Activated T-cell treated with anti-CD3 and anti-CD28 coated beads for 4 hours (primary cell): ENCODE measurements at places on chromosomes 13 and 19.

DNA sequence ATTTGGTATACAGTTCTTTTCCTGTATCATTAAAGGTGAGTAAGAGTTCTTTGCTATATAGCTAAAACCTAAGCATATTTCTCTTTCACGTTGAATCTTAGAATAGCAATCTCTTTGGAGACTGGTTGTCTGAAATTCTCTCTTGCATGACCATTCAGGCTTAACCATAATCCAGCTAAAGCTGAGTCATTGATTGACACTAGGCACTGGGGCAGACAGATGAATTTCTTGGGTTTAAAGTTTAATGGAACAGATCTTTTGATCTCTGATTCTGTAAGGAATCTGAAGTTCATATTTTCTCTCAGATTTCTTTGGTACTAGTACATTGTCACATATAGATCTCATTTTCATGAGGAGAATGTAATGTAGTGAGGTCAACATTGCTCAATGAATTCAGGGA, 397.3 kb upstream of the MIR17HG start:
- DNase-seq, result no peak

DNA sequence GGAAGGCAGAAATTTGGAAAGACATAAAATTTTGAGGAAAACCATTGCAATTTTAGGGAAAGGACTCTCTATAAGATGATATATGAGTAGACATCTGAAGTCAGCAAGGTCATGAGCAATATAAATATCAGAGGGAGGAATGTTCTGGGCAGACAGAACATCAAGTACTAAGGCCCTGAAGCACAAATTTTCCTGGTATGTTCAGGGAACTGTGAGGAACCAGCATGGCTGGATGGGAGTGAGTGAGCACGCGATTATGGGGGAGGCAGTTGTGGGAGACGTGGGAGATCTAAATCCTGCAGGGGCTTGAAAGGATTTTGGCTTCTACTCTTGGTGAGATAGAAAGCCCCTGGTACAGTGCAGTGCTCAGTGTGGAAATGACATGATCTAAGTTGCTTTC, 112.0 kb downstream of the TBC1D4 start:
- no peak for DNase-seq

DNA sequence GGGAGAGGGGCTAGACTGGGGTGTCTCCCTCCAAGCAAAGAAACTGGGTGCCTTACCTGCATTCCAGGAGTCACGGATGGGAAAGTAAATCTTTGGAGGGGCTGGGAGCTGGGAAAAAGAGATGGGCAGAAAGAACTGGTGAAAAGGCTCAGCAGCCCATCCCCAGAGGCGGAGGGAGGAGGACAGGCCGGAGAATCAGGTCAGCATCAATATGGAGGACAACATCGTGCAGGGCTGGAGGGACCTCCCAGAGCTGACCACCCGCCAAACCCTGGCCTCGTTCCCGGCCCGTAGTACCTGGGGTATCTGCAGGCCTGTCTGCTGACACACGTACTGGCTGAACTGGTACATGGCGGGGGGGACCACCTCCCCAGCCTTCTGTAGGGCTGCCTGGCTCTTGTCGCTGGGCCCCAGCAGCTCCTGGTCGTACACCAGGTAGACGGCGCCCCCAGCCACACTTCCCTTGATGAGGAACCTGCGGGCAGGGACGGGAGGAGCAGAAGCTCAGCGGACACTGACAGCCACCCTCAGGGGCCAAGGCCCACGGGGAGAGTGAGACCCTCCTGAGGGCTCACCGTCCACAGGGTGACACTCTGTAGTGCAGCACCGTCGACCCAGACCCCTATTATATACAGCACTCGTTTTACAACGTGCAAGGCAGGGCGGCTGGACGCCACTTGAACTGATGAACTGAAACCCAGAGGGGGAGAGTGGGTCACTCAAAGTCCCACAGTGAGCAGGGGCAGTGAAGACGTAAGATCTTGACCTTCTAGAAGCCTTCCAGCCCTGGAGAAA, 830 bp downstream of the MICOS13 start:
- DNase-seq, result no peak

- DNase-seq, result no peak
Measured at GRCh38 chr19:1340681-1341469, 42.8 kb upstream of the NDUFS7 start.

DNA sequence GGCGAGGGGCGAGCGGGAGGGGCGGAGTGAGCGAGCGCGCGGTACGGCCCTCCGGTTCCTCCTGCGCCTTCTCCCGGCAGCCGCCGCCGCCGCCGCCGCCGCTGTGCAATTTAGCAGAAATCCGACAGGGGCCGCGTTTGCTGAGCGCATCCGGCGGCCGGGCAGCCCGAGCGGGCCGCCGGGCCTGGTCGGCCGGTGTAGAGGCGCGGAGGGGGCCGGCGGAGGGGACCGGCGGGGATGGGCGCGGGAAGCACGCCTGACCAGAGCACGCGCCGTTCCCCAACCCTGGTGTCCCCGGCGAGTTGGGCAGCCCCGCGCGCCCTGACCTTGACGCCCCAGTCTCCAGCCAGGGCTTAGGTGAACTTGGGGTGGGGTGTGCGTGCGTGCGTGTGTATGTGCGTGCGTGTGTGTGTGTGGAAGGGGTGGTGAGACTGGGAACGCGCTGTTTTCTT, 144.5 kb upstream of the ZNF536 start:
- no peak for DNase-seq

- DNase-seq, result no peak
Measured at GRCh38 chr13:112997188-112998130, 28.4 kb downstream of the MCF2L start.

- DNase-seq, result no peak
Measured at GRCh38 chr19:44939668-44940067, 2.4 kb upstream of the APOC4 start.

DNA sequence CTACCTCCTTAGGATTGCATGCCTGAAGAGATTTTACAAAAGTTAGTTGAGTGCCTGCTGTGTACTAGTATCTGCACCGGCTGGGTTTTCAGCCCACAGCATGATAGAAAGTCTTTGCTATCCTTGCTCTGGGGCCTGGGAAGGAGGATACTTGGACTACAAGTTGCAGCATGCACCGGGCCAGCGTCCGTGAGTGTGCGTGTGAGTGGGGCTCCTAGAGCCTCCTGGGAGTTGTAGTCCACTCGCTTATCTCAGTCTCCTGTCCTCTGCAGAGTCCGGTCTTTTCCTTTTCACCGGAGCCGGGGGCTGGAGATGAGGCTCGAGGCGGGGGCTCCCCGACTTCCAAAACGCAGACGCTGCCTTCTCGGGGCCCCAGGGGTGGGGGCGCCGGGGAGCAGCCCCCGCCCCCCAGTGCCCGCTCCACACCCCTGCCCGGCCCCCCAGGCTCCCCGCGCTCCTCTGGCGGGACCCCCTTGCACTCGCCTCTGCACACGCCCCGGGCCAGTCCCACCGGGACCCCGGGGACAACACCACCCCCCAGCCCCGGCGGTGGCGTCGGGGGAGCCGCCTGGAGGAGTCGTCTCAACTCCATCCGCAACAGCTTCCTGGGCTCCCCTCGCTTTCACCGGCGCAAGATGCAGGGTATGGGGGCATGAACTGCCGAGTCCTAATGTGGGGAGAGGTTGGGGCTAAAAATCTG, 20.6 kb downstream of the BRSK1 start:
- DNase-seq, result no peak

DNA sequence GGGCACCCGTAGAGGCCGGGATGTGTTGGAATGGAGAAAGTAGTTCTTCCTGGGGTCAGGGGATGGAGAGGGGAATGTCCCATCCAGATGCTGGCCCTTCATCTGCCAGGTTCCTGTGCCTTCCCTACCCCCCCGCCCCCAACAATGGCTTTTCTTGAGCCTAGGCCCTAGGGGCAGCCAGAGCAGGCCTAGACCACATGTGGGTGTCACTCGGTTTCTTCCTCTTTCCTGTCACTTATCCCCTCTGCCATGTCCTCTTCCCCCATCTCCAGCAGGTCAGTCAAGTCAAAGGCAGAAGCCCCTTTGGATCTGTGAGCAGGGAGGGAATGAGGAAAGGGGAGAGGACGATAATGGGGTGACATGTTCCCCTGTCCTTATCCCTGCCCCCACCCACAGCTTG, 36.4 kb downstream of the LYL1 start:
- no peak for DNase-seq

DNA sequence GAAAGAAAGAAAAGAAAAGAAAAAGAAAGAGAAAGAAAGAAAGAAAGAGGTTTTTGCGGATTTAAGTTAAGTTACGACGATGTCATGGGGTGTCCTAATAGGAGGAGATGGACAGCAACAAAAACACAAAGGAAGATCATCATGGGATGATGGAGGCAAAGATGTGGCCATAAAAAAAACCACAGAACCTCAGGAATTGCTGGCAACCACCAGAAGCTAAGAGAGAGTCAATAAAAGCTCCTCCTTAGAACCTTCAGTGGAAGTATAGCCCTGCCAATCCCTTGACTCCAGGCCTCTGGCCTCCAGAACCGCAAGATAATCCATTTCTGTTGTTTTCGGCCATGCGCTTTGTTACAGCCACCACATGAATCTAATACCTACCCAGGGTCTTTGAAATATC, 11.5 kb downstream of the PLEKHA4 start:
- DNase-seq, result no peak

- no peak for DNase-seq
Measured at GRCh38 chr13:77619655-77620054, 77.8 kb upstream of the SLAIN1 start.

GRCh38 chr13:62209529-62209928, 793.9 kb upstream of the PCDH20 start:
- no peak for DNase-seq

- no peak for DNase-seq
Measured at GRCh38 chr13:23701636-23702035, 131.4 kb downstream of the TNFRSF19 start.

- no peak for DNase-seq
Measured at GRCh38 chr19:5154799-5155426, 185.7 kb downstream of the PTPRS start.

- no peak for DNase-seq
Measured at GRCh38 chr13:48304143-48304876, 759 bp downstream of the RB1 start.

- no peak for DNase-seq
Measured at GRCh38 chr13:80824229-80824628, 483.3 kb upstream of the SPRY2 start.

DNA sequence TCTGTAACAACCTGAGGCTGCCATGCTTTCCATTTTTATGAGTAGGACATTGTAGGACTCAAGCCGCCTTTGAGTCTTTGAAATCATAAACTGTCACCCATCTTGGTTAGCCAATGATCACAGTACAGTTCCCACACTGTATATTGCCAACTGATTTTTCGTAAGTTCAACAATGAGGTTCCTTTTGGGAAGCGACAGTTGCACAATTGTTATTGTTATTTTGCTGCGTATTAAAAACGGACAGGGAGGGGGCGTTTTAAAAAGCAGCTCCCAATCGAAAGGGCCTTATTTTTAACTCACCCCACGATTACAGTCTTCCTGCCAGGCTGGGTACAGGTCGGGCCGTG, 601 bp downstream of the SLC46A3 start:
- DNase-seq, result no peak

GRCh38 chr19:34226036-34226435, 28.3 kb upstream of the GARRE1 start:
- DNase-seq, result no peak

DNA sequence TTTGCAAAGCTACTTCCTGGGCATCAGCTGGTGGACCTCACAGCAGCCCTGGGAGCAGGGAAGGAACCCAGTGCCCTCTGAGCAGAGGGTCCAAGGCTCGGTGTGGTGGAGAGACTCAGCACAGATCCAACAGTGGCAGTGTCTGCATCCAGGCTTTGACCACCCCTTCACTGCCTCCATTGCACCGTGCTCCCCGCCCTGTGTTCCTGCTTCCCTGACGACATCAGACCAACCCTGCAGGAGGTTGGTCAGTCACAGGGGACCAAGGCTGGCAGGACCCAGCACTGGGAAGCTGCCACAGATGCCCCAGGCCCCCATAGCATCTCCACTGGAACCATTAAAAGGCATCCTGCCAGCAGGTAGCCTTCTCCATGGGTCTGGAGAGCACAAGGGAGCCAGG, 7.8 kb upstream of the VSTM2B start:
- no peak for DNase-seq

- DNase-seq, result no peak
Measured at GRCh38 chr19:10008184-10008765, 2.0 kb downstream of the COL5A3 start.

DNA sequence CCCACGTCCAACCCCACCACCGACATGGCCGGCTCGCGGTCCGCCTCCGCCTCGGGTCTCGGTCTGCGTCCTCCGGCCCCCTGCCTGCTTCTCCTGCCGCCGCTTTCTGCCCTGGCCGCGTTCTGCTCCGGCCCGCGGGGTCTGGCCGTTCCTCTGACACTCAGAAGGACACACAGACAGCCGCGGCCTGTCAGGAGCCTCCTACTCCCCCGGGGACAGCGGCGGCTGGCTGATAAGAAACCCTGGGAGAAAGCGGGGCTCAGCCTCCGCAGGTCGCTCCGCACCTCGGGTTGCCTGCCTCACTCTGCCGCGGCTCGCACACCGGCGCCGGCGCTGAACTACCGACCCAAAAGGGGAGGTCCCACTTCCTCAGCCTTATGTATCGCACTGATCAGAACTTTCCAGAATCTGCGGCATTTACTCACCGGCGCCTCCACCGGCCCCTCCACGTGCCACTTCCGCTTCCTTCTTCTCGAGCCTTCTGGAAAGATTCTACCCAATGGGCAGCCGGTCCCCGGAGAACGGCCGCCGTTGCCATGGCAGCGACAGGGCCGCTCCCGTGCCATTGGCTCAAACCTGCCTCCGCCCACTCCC, at the start of gene HSPH1:
HSPH1 (minus strand) TSS at position 348 of the 594 bp plus-strand sequence; CDS start at position 26, 322 bp downstream.
- DNase-seq, result peak; percentile 96

GRCh38 chr19:50803633-50804419, 13.6 kb downstream of the ACP4 start:
- DNase-seq, result peak; percentile 23

GRCh38 chr13:50375792-50376191, 360.5 kb downstream of the KCNRG start:
- no peak for DNase-seq

GRCh38 chr13:24119626-24120508, 40.7 kb upstream of the SPATA13 start:
- no peak for DNase-seq

GRCh38 chr19:52734331-52734892, 432 bp downstream of the ZNF611 start:
- peak; percentile 2 for DNase-seq

- no peak for DNase-seq
Measured at GRCh38 chr13:66689628-66690027, 540.5 kb downstream of the PCDH9 start.

- no peak for DNase-seq
Measured at GRCh38 chr13:97030705-97031452, 36.6 kb upstream of the OXGR1 start.
